ENCODE measurements at places on chromosomes 7 and 10.

GRCh38 chr10:88744002-88744401 lies 15.8 kb upstream of the LIPN start:
- no peak for DNase-seq

DNA sequence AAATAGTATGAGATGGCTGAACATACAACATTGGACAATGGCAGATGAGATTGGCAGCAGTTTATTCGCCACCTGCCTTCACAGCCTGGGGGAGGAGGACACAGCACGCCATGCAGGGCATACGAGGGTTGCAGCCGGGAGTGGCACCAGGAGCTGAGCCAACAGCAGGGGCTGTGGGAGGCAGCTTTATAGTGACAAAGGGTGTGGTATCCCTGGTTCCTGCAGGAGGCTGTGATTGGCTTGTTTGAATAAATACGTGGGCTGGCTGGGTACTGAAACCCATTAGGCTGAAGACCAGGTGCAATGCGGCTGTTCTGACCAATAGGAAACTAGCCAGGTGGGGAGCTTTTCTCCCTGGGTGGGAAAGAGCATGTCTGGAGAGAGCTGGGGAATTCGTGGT lies 68.9 kb upstream of the LEP start:
- no peak for DNase-seq

DNA sequence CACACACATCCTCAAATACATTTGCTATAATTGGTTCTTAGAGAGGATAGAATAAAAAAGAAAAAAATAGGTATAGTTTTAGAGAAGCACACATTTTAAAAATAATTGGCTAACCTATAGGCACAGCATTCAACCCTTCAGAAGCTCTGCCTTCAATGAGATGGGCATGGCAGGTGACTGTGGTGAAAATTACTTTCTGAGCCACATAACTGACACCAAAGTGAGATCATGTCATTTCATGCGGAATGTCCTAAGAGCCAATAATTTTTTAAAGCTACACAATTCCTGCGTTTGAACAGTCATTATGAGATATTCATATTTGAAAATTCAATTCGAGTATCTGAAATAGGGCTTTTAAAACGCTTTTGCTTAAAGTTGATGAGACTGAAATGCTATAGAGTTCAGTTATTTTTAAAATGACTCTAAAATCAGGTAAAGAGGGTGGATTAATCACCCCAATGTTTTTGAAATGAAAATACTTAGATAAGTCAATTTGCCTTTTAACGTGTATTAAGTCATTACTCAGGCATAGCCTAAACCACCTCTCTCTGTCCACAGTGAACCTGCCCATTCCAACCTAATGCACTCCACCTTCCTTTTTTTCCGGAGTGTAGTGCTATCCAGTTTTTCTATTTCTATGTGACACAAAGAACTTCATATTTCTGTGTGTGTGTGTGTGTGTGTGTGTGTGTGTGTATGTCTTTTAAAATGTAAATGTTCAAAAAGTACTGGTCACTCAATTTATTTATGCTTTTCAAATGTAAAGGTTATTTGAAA lies 6.1 kb downstream of the RELN start:
- DNase-seq, result no peak

GRCh38 chr7:37488163-37488764 lies 39.6 kb upstream of the ELMO1 start:
- DNase-seq, result no peak

DNA sequence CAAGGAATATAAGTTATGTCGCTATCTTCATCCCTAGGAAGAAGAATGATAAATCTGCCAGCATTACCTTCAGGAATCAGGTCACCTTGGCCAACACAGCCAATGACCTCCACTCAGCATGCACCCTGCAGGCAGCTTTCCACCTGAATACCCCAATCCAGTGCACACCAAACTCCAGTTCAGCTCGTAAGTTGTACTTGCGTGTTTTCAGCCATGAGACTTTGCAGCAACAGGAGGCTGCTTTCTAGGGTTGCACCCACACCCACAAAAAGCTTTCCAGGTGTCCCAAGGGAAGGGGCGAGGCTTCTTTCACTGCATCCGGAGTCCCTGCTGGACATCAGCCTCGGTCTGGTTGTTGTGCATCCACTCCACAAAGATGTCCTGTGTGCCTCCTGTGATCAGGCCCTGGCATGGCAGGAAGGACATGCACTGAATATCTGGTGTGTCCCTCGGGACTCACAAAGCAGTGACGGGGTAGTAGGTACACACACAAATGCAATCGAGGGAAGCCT lies 282.9 kb downstream of the GRID1 start:
- no peak for DNase-seq

DNA sequence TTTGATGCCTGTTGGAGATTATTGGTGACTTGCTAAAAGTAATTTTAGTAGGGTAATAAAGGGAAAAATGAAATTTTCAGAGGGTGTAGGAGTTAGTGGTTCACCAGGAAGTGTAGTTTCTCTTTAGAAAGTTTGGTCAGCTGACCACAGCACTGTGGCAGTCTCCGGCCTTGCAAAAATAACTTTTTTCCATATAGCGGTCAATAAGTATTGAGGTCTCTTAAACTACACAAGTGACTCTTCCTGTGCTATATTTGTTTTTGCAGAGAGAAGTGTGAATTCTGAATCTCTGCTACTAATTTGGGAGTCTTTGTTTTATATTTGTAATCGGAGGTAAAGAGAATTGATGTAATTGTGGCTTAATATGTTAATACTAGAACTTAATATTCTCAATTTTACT lies 24.3 kb downstream of the PTPN12 start:
- DNase-seq, result no peak

- DNase-seq, result no peak
These were observed 408.2 kb upstream of the AUTS2 start for GRCh38 chr7:69190025-69190424.

DNA sequence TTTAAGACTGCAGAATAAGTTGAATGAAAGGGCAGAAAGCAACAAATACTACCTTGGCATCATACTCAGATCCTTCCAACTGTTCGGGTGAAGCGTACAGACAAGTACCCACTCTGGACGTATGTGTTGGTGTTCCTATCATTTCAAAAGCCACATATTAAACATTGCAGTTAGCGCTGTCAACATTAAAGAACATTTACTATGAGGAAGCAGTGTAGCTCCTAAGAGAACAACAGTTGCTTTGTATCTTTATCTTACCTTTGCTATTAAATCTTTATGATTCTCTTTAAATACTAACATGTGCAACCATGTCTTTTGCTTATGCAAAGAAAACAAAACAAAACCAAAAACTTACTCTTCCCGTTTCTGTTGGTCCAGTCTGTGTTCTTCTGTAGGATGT lies 2.6 kb upstream of the ANKRD61 start:
- no peak for DNase-seq
